ENCODE measurements at places on chromosomes 6 and 20. TPM values are rescaled to one million over a fixed set of nuclear protein-coding genes. Genes with fewer than 3 reads are reported as not detected.

Gene DZANK1
- total RNA-seq = 3.4 TPM

Gene SLC2A4RG
- 124 TPM for total RNA-seq

DNA sequence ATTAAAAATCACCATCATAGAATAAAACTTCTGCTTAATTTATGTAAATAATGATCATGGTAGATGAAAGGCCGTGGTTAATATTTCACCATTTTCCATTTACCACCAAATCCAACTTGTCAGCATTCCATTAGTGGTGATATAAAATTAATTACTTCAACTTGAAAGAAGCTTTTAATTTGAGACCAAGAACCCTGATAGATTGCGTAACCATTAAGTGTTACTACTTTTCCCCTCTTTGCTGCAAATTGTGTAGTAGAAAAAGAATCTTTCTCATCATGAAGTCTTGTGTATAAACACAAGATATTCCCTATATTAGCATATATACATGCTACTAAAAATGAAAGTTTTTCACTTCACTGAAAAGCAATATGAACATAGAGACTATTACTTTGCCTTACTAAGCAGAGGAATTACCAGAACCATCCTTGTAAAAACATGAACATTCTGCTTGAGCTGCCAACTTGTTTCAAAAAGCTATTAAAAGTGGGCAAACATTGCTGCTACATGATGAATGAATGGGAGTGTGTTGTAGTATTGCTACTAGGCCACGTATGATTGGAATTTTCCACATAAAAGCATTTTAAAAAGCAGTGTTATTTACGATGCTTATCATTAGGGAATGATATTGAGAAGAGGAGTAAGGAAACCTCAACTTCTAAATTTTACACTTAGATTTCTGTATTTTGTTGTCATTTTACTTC is 35.0 kb downstream of the STX11 start:
- H3K36me3 ChIP-seq = no peaks in the 10 kb centered on the region
- H3K27ac ChIP-seq = no peak overlapping the region
- no peaks in the 10 kb centered on the region for H3K4me1 ChIP-seq
- no peak overlapping the region for H3K4me3 ChIP-seq
- DNase-seq = no peak
- no peaks in the 10 kb centered on the region for H3K27me3 ChIP-seq

DNA sequence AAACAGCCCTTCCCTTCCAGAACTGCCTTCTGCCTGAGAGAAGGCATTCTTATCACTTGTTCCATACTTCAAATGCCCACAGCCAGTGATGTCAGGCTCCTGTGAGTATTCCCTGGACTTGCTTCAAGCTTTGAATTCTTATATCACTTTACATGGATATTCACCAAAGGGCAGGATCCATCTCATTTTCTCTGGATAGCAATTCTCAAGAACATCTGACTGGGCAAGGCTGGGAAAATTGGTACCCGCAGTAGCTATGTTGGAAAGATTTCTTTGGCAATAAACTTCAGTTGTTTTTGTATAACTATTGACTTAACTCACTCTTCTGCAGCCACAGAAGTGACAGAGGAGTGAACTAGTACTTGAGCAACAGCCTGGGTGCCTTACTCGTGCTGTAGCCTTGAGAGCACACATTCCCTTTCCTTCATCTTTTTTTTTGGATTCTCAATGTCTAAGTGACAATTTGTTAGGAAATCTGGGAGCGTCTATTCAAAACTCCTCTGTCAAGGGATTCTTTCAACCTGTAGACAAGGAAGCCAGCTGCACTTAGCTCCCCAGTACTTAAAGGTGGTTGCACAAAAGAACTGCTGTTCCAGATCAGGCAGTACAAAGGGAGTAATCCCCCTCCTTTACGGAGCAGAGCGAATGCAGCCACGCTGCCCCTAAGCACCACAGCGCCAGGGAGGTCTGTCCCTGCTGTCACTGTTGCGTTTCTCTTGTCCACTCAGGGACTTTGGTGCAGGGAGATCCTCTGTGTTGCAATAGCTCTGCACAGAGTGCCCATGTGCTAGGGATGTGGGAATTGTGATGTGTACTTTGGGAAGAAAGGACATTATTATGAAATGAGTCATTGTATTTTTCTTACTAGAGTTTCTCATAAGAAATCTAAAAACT is 69.6 kb downstream of the JAG1 start:
- no peak overlapping the region for H3K4me3 ChIP-seq
- H3K27ac ChIP-seq = peak overlapping the region; percentile 36
- H3K27me3 ChIP-seq = no peaks in the 10 kb centered on the region
- no peaks in the 10 kb centered on the region for H3K4me1 ChIP-seq

DNA sequence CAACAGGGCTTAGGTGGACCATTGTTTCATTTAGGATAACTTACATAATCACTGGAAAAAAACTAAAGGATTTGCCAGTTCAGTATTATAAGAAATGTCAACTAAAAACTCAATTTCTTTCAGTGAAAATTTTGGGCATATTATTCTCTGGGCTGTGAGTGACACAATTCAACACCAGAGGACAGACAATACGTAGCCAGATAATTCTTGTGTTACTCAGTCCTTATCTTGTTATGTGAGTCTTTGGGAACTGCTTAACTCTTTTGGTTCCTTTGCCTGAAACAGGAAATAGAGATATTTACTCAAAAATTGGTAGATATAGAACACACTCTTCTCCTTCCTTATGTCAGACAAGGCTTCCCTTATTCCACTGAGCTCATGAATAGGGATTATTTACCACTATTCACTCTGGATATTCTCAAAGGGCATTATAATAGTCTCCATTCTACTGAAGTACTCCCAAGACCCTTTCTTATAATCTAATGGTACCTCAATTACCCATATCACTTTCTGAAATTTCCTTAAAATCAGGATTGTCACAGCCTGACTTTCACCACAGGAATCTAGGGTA is 4.9 kb upstream of the BEND6 start:
- no peak overlapping the region for H3K4me3 ChIP-seq
- DNase-seq = no peak
- no peak overlapping the region for H3K27ac ChIP-seq

DNA sequence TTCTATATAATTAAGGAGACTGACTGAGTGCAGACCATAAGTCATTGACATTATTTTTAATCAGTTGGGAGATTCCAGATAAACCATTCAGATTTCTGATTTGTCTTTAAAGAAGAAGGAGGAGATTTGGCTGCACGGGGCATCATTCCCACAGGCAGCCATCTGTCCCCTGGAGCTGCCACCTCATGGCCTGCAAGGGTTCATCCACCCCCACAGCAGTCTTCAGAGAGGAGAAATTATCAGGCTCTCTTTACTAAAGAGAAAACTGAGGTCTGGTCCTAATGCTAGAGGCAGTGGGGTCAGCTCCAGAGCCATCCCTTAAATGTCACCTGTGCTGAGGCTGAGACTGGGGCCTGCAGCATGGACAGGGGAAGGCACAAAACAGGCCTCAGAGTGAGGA is 501.3 kb upstream of the SULF2 start:
- no peak overlapping the region for H3K27ac ChIP-seq
- peaks cover 7% of the 10 kb centered on the region for H3K27me3 ChIP-seq
- H3K36me3 ChIP-seq = no peaks in the 10 kb centered on the region
- no peak overlapping the region for H3K4me3 ChIP-seq

- no peak overlapping the region for H3K27ac ChIP-seq
- no peaks in the 10 kb centered on the region for H3K36me3 ChIP-seq
- no peak overlapping the region for H3K4me3 ChIP-seq
Observed at GRCh38 chr6:168284187-168284586, 35.4 kb downstream of the DACT2 start.

- H3K4me1 ChIP-seq = no peaks in the 10 kb centered on the region
- H3K27me3 ChIP-seq = peaks cover 3% of the 10 kb centered on the region
- no peak overlapping the region for H3K27ac ChIP-seq
- no peak for DNase-seq
Observed at GRCh38 chr6:163814494-163815364, 400.2 kb downstream of the QKI start.

All from naive thymus-derived CD8-positive, alpha-beta T cell (primary cell).